ENCODE measurements at places on chromosomes 3 and 15.

GRCh38 chr15:75455982-75456531 is 4.6 kb upstream of the SIN3A start:
- no peak for DNase-seq

GRCh38 chr3:24426896-24427295 is 67.8 kb downstream of the THRB start:
- no peak for DNase-seq

- DNase-seq: no peak
Measured at GRCh38 chr3:172709774-172710663, 848 bp downstream of the NCEH1 start.

- no peak for DNase-seq
Measured at GRCh38 chr15:82014989-82015388, 30.8 kb downstream of the MEX3B start.

- no peak for DNase-seq
Measured at GRCh38 chr3:134620476-134621115, 30.2 kb downstream of the KY start.

GRCh38 chr3:61537366-61537765 is 24.0 kb upstream of the PTPRG start:
- no peak for DNase-seq

DNA sequence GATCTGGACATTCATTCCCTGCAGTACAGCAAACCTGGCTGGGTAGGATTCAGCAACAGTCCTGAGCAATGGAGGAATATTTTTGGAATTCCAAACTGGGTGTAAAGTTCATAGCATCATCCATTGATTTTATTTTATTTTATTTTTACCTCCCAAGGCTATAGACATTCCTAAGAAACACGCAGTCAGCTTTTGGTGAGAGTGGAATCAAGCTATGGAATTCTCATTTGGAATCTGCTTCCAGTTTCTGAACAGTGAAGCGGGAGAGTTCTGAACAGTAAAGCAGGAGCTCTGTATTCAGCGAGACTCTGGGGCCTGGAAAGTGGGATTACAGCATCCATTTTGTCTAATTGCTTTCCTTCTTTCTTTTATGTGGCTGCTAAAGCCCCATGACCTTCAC is 1.4 kb upstream of the PDZRN3 start:
- DNase-seq: no peak

GRCh38 chr15:70580958-70581357 is 182.4 kb downstream of the UACA start:
- no peak for DNase-seq

GRCh38 chr3:13877911-13878280 is 2.0 kb downstream of the WNT7A start:
- DNase-seq: no peak
